K562 (cell line): ENCODE measurements at places on chromosomes 3 and 15. TPM values are rescaled to one million over a fixed set of nuclear protein-coding genes. Genes with fewer than 3 reads are reported as not detected.

VPS8 gene
- total RNA-seq, result 30.2 and 30.8 TPM in 2 replicates

FANCD2OS gene
- total RNA-seq, result not detected in 2 replicates

DNA sequence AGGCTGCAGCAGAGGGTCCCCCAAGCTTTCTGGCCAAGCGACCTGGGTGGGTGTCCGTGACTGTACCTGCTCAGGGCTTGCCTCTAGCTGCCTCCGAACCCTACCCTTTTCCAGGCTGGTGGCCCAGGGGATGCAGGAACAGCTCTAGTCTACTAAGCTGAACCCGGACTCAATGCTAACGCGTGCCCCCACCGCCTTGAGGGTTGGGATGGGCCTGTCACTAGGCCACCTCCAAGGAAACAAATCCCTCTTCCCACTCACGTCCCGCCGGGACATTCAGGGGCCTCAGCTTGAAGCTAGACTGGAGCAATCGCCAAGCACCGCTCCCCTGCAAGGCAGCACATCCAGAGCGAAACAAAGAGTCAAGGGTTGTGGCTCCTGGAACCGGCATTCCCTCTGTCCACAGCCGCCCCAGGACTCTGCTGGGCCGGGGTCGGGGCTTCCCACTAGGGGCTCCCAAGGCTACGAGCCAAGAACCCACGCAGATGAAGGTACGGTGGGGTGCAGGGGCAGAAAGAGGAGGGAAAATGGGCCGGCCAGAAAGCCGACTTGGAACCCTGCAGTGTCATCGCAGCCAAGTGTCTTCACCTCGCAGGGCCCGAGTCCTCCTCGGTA, 2.9 kb downstream of the FBXL22 start:
- DNase-seq, result no peak

DNA sequence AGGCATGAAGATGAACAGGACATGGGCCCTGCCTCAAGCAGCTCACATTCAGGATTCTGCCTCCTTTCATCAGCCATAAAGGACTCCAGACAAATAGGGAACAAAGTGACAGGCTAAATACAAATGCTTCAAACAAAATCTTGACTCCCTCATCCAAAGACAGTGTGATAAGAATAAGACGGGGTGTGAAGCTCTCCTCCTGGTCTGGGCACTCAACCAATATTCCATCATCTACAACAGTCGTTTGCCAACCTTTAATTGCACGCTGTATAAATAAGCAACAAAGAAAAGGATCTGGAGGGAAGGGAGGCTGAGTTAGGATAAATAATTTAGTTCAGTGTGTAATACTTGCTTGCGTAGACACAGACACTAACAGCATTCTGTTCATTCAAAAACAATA, 5.4 kb downstream of the CCDC54 start:
- DNase-seq, result no peak

GRCh38 chr15:101437209-101437608, 52.3 kb downstream of the PCSK6 start:
- no peak for DNase-seq

- no peak for DNase-seq
Observed at GRCh38 chr3:5411786-5412185, 224.3 kb downstream of the EDEM1 start.

- DNase-seq, result no peak
Observed at GRCh38 chr15:57797568-57798267, 91.2 kb downstream of the POLR2M start.

GRCh38 chr15:40538976-40539375, 25.9 kb downstream of the CCDC32 start:
- DNase-seq, result no peak

DNA sequence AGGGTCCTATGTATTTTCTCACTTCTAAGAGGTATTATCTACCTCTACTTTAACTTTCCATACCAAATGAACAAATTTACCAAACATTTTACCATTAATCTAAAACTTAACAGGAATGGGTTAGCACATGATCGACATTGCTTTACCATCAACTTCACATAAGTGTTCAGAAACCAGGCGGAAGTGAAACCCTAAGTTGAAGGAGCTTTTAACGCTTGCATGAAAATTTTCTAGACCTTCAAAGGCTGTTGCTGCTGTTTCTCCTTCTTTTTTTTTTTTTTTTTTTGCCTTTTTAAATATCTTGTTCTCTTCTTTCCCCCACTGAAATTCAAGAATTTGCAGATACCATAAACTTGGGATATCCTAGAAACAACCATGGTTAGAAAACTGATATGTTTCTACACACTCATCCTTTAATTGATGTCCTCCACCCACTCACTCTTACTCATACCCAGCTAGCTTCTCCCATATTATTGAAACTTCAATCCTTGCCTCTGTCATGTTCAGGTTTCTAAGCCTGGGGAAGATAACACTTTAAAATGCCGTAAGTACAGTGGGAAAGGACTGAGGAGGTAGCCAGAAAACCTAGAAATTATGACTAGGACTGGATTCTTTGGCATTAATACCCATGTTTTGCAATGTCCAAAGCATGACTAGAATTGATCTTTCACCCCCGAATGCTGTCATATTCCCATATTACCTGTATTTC, 24.7 kb downstream of the MYO5A start:
- no peak for DNase-seq

GRCh38 chr3:125461896-125462295, 58.1 kb downstream of the SNX4 start:
- DNase-seq, result no peak

GRCh38 chr3:102163039-102163817, 271.6 kb upstream of the ZPLD1 start:
- no peak for DNase-seq

DNA sequence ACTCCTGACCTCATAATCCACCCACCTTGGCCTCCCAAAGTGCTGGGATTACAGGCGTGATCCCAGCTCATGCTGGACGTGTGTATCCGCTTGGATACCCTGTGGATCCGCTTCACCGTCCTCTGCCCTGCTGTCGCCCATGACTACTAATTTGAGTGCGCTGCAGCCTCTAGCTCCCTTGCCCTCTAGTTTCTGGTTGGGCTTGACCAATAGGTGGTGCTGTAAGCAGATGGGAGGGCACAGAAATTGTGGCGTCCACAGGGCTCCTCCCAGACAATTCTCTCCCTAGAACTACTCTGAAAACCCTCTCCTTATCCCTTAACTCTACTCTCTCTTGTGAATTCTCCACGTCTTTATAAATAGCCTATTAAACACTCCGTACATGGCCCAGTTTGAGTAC, 36.2 kb downstream of the ZPLD1 start:
- no peak for DNase-seq

DNA sequence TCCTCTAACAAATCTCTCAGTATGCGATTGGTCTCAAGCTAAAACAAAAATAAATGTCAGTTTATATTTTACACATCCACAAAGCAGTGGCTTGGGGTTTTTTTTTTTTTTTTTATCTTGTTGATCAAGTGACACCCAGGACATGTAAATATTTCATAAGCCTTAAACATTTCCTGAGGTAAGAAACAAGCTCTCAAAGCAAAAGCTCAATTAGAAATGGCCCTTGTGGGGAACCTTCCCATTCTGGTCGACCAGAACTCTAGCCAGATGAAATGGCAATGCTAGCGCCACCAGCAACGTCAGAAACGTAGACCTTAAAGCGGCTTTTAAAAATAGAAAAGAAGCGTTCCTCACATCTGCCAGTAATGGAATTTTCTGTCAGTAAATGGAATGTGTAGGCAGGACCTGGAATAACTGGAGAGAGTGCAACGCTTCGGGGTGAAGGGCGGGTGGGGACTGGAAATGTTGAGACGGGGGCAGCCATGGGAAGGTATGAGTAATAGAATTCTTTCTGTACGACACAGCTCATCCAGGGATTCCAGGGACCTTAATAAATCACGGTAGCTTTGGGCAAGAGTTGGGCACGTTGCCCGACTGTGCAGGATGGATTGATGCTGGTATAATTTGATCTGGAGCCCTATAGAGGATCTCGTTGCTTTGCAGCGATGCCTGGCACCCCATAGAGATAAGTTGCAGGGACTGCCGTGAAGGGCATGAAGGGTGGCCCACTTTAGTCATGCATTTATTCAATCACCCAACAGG, 44.4 kb downstream of the BTD start:
- no peak for DNase-seq
